Stimulated activated CD8-positive, alpha-beta memory T cell treated with anti-CD3 and anti-CD28 coated beads, Interleukin-4, amount 100 ng/mL, for 1 hour (primary cell): ENCODE measurements at places on chromosomes 13 and 19.

DNA sequence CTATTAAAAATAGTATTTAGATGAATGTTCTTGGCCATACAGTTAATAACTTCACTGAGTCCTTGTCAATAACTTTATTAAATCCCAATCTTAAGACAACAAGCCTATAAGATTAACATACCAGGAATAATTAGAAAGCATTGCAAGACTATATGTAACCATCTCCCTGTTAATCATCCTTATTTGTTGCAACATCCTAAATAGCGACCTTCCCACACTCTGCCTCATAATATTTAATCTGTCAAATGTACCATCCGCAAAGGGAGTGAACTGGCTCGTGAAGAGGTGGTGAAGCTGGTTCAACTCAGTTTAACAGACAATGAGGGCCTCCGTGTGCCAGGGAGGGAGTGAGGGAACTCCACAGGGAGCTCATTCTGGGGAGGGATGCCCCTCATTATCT is 33.9 kb downstream of the KL start:
- no peak for DNase-seq

GRCh38 chr19:39254531-39255345 is 6.1 kb upstream of the IFNL4 start:
- no peak for DNase-seq

GRCh38 chr13:37209621-37210580 is 104.4 kb upstream of the CSNK1A1L start:
- no peak for DNase-seq

GRCh38 chr19:9342610-9343304 is 18.8 kb downstream of the ZNF559 start:
- DNase-seq, result no peak

DNA sequence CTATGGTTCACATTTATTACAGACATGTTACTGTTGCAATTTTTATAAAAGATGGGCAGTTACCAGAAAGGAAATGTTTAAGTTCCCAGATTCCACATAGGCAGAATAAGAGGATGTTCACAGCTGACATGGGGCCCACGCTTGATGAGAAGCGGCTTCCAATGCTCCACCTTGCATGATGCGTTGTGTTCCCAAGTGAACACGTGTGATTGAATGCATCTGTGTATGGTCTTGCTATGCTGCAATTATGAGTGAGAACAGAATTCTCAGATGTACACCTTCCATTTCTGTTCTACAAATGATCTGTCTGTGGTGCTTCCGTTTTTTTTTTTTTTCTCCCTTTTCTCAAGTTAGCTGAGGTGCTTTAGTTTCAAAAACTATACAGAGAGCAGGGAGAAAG is 15.5 kb downstream of the UPF3A start:
- DNase-seq, result no peak

- DNase-seq, result no peak
Measured at GRCh38 chr19:45245334-45245787, at the start of gene EXOC3L2. Gene EXOC3L2 (minus strand): TSS chr19:45245407. CDS start chr19:45239045, 6,362 bp downstream.

DNA sequence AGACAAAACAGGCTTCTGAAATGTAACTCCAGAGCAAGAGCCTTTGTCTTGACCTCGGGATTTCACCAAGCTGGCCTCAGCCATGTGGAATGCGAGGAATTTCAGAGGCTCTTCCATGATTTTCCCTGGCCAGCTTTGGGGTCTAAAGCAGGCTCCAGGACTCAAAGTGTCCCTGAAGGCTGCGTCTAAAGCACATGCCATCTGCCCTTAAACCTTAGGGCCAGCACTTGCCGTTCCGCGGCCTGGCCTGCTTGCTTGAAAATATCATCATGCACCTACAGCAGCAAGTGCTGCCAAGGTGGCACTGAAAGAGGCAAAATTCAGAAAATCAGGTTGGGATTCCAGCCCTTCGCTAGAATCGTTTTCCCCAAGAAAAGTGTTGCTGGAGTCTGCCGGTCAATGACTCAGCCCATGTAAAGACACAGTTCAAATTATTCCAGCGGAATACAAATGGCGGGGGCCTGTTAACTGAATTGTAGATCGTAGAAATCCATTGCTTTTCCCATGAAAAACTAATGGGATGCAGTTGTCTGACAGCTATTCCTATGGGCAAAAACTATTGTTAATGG is 105.7 kb upstream of the RAP2A start:
- DNase-seq, result no peak

- DNase-seq, result no peak
Measured at GRCh38 chr13:44207476-44207875, 166.1 kb upstream of the SERP2 start.

- DNase-seq, result no peak
Measured at GRCh38 chr19:3225169-3225485, 666 bp downstream of the CELF5 start.

GRCh38 chr19:46639358-46640182 is 3.6 kb upstream of the GNG8 start:
- no peak for DNase-seq

- no peak for DNase-seq
Measured at GRCh38 chr19:35265900-35266519, 2.8 kb upstream of the USF2 start.

DNA sequence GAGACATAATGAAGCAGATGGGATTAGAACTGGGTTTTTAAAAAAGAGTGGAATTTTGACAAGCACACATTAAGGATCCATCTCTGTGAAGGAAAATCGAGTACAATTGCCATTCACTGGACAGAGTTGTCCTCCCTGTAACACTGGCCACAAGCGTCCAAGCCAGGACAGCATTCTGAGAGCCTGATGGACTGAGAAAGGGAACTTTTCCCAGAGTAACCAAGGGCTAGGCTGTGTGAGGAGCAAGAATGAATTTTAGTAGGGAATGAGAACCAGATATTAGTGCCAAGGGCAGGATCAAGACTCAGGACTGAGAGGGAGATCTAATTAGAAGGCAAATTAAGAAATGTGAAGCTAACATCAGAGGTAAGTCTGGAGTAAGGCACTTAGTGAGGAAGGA is 73.1 kb downstream of the DCLK1 start:
- DNase-seq, result no peak

GRCh38 chr19:1293782-1294604 is 8.3 kb downstream of the EFNA2 start:
- DNase-seq, result no peak

DNA sequence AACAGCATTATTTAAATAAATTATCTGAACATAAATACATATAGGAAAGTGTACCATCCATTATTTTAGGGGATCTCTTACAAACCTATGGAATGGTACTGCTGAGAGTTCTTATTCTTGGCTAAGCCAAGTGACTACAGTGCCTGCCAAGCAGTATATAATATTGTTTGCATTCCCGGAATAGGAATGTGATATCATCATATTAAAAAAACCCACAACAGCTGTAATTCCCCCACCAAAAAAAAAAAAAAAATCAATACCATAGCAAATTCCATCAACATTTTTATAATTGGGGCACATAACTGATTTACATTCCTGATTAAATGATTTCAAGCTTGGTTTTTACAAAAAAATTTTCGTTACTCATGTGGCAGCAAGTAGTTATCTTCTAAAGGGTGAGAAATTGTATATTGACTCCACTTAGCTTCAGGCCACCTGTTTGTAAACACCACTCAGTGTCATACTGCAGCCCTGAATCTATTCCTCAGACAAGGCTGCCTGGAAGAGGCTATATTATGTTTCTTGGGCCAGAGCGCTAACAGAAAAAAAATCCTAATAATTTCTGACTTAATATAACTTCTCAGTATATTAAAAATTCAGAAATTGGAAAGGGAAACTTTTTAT is 278.1 kb downstream of the DNAJC15 start:
- DNase-seq, result no peak

GRCh38 chr19:36488846-36489117 is 579 bp downstream of the ZNF566 start:
- no peak for DNase-seq

- no peak for DNase-seq
Measured at GRCh38 chr13:64782466-64782865, 2447.7 kb downstream of the PCDH9 start.

GRCh38 chr19:7229735-7230134 is 64.5 kb downstream of the INSR start:
- DNase-seq, result no peak

DNA sequence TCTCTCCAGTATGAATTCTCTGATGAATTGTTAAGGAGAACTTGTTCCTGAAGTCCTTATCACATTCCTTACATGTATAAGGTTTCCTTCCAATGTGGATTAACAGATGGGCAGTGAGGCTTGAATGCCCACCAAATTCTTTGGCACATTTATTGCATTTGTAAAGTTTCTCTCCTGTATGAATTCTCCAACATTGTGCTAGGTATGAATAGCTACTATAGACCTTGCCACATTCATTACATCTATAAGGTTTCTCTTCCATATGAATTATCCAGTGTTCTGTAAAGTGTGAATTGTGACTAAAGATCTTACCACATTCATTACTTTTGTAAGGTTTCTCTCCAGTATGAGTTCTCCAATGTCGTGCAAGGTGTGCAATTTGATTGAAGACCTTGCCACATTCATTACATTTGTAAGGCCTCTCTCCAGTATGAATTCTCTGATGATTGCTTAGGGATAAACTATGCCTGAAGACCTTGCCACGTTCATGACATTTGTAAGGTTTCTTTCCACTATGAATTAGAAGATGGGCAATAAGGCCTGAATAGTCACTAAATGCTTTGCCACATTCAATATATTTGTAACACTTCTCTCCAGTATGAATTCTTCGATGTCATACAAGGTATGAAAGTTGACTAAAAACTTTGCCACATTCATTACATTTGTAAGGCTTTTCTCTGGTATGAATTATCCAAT is 20.4 kb downstream of the ZNF578 start:
- no peak for DNase-seq

DNA sequence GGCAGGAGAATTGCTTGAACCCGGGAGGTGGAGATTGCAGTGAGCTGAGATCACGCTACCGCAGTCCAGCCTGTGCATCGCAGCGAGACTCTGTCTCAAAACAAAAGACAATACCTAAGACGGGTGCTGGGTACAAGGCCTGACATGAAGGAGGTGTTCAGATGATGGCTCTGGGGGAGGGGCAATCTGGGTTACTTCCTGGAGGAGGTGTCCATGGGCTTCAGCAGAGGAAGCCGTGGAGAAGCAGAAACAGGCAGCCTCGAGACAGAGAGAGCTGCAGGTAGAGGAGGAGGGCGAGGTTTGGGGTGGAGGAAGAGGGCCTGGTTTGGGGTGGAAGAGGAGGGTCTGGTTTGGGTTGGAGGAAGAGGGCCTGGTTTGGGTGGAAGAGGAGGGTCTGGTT is 3.6 kb downstream of the MISP start:
- no peak for DNase-seq
